ENCODE measurements at places on chromosomes 6 and 20.

- no peak for DNase-seq
These were observed 19.9 kb downstream of the HLA-DPB1 start for GRCh38 chr6:33095681-33096080.

DNA sequence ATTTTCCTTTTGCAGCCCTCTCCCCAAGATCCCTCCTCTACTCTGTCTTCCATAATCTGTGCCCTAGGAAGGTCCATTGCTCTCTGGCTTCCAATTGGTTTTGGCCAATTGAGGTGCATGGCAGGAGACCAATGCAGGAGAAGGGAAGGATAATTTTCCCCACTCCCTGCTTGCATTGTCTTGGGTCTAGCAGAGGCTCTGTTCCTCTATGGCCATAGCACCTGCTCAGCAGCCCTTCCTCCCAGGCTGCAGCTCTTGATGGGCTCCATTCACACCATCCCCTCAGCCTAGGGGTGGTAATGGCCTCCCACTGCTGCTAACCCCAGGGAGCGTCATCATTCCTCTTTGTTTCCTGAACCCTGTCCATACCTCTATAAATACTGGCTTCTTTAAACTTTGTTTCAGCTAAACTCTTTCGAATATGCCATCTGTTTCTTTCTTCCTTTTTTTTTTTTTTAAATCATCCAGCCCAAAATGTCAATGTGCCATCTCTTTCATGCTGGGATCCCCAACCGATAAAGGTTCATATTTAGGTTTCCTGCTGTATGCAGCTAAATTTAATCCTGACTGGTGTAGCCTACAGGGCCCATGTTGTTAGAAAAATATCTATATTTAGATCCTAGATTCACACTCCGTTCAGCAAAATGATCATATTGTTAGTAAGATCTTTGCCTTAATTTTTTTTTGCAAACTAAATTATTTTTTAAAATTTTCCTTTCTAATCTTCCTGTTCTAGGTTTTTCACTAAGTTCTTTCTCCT lies 63.8 kb downstream of the HECA start:
- DNase-seq = no peak

DNA sequence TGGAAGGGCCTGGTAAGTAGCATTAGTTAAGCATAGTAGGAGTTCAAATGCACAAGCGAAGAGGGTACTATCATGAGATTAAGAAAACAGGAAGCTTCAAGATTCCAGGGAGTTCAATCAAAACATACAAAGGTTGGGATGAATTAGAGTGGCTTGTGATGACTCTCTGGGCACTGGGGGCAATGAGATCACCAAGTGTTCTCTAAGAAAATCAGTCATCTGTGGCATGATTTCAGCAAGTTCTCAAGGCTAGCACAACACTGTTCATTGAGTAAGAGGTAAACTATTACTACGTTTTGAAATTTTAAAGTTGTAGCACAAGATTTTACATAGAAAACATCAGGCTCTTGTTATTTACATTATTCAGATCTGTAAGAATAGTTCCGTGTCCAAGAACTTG lies 139.7 kb upstream of the FLRT3 start:
- no peak for DNase-seq

- no peak for DNase-seq
These were observed 24.4 kb upstream of the SLC17A3 start for GRCh38 chr6:25898289-25898977.

GRCh38 chr6:43228951-43229802 lies at the start of gene DNPH1:
Gene DNPH1, minus strand, starts transcription at chr6:43229481. Its CDS starts 25 bp downstream, at chr6:43229456.
- peak; percentile 9 for DNase-seq

- DNase-seq = no peak
These were observed 185.1 kb downstream of the COL19A1 start for GRCh38 chr6:70051197-70052124.

Measured in GF-D8 (cell line).